ENCODE measurements at places on chromosomes 4 and X.

DNA sequence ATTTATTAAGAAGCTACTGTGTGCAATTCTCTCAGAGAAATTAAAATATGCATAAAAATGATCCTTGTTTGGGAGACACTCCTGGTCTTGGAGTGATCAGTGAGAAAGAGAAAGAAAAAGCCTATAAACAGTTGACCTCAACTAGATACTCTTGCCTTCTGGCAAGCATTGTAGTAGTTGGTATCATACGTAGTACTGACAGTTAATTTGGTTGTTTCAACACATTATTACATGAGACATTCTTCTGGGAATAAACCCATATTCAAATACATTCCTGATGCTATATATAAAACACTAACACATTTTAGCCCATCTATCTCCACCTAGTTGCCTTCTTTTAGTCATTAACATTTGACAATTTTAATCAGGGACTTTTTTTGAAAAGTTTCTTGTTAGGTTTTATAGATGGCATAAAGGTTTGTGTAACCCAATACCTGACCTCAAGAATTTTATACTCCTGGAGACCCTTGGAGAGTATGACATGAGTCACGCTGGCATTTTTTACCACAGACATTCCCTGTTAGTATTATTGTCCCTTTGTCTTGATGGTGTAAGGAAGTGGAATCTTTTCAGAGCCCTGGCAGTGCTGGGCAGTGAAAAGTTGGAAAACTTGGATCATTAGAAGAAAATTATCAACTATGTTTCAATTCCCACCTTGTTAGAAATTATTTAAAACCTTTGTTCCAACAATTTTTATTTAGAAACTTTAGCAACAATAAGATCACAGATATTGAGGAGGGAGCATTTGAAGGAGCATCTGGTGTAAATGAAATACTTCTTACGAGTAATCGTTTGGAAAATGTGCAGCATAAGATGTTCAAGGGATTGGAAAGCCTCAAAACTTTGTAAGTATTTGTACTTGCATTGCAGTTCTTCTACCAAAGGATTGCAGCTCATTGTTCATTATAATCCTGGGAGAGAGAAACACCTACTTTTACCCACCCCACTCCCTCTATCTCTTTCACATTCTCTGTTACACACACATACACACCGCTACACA is 167.1 kb upstream of the PACRGL start:
- DNase-seq, result no peak

DNA sequence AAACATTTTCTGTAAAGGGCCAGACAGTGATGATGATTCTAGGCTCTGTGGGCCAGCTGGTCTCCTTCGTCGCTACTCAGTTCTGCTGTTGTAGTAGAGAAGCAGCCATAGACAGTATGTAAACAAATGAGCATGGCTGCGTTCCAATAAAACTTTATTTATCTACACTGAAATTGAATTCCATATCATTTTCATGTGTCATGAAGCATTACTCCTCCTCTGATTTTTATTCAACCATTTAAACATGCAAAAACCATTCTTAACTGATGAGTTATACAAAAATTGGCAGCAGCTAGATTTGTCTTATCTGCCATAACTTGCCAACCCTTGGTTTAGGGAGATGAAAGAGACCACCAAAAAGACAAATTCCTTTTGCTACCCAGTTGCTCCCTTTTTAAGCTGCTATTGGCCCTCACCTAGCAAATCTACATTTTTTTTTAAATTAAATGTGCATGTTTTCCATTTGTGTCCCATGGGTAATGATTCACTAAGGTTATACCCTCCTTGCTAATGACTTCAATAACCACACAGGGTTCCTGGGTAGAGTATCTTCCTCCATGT is 309.9 kb downstream of the DHX15 start:
- DNase-seq, result no peak

DNA sequence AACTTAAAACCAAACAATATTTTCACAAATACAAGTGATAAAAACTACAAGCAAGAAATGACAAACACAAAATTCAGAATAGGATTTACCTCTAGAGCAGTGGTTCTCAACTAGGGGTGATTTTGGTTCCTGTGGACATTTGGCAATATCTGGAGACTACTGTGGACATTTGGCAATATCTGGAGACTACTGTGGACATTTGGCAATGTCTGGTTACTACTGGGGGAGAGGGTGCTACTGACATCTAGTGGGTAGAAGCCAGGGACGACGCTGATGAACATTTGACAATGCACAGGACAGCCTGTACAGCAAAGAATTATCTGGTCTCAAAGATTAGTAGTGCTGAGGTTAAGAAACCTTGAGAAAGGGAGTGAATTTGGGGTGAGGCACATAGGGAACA is 169.8 kb downstream of the CLCN4 start:
- DNase-seq, result no peak

- no peak for DNase-seq
Observed at GRCh38 chr4:141430686-141431085, 205.7 kb upstream of the IL15 start.

DNA sequence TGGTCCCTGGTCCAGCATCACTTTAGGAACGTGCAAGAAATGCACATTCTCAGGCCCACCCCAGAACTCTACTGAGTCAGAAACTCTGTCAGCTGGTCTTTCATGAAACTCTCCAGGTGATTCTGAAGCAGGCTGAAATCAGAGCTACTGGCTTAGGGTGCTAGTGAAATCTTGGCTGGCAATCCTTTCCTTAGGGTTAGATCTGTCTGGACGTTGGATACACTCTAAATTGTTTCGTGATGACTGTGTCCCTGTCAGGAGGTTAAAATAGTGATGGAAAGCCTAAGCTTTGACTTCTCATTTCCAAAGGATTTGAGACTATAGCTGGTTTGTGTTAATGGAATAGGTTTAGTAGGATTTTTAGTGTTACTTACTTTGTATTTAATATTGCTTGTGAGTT is 99.1 kb downstream of the ARHGAP10 start:
- DNase-seq, result no peak

GRCh38 chr4:47309165-47309564 is 154.3 kb downstream of the COMMD8 start:
- no peak for DNase-seq

- no peak for DNase-seq
Observed at GRCh38 chr4:92501456-92501855, 197.7 kb downstream of the GRID2 start.

DNA sequence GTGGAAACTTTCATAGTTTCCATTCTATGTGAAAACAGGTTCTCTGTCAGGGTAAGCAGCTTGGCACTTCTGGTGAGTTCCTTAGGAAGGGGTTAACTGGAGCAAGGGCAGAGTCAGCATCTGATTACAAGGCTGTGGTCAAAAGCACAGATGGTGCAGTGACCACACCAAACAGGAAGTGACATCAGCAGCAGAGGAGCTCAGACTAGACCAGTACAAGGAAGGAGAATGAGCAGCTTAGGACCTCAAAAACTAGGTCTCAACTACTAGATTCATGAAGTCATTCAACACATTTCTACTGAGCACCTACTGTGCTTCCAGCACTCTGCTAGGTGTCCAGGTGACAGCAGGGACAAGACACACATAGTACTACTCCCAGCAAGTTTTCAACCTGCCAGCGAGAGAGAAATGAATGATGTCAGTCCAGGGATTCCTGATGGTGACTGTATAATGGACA is 130.2 kb downstream of the AMELX start:
- DNase-seq, result no peak

GRCh38 chr4:38075370-38076152 is 115.4 kb downstream of the PTTG2 start:
- DNase-seq, result no peak

DNA sequence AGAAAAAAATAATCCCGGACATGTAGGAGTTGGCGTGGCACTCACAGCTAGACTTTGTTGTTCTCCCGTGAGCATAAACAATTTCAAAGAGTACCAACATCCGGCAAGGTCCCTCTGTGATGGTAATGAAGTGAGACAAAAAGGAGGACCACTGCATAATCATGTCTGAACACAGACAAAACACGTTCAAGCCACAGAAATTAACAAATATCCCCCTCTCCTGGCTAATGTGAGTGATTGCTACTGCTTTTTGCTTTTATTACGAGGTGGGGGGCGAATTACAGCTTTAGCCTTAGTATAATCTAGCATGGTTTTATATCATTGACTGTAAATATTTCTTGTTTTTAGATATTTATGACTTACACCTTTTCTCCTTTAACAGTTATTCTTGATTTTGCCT is 118.5 kb downstream of the PLS3 start:
- DNase-seq, result no peak

DNA sequence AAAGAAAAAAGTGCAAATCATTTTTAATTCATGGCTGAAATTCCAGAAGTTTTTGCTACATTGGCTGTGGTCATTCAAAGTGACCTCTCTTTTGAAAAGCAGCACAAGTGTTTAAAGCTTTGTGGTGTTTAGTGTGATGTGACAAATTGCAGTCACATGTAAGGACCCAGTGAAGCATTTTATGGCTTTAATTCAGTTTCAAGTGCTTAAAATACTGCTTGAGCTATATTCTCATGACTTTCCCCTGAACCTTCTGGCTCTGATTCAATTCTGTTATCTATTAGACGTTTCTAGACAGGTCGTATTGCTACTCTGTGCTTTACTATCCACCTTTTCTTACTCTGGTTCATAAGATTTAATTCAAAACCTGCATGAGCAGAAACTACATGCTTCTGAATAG is 105.8 kb downstream of the FAT4 start:
- no peak for DNase-seq

DNA sequence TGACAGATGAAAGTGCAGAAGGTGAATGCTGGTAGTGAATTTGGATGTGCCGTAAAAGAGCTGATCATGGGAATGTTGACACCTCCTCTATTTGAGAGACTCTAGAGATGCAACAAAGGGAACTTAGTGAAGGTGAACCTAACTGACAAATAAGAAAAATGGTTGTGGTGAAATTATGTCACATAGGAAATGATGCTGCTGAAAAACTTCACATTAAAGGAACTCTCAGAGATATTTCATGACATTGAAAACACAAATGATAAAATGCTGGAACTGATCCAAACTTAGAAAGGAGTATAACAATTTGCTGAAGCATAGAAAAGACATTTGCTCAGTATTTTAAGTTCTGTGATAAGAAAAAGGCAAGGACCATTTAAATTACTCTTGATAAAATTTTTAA is 31.9 kb downstream of the MGAT4D start:
- no peak for DNase-seq

DNA sequence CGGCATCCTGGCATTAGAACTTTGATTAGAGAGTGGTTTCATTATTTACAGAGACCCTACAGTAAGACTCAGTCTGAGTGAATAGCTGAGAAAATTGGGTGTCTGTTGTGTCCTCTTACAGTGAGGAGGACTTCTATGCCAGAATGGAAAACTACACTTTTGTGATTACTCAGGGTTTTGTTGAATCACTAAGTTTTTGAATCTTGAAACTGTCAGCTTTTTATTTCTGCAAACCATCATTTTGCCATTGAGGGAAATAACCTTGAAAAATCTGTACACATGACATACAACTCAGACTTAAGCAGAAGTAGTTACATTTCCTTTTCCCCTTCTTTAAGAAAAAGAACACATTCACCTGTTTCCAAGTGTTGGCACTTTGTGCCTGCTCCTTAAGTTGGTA is 117.6 kb upstream of the RASGEF1B start:
- no peak for DNase-seq

DNA sequence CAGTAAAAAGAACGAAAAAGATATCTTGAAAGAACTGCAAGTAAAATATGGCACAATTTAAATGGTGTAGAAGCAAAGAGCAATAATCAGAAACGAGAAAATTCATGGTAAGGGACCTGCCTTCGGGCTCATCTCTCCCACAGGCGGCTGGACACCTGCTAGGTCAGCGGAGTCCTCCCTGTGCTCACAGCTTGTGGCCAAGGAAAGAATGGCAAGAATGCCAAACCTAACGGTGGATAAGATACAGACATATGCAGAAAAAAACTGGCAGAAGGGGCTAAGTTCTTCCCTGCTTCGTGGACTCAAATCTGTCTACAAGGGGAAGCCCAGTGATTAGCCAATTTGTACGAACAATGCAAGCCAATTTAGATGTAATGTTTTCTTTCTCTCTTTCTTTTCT is 152.1 kb upstream of the VCX start:
- DNase-seq, result no peak

DNA sequence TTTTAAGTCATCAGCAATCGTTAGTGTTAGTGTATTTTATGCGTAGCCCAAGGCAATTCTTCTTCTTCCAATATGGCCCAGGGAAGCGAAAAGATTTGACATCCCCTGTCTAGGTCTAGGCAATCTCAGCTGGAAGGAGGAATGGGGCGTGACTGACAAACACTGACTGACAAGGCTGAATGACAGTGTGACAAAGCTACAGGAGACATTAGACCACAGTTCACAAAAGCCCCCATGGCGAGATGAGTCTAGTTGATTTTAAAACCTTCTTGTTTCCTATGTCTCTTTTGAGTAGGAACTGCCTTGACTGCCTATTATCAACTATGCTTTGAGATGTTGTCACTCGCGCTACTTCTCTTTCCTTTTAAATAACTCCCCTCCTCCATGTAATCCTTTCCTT is 42.3 kb downstream of the QRFPR start:
- no peak for DNase-seq

GRCh38 chrX:103628386-103629317 is at the start of gene TCEAL1:
Gene TCEAL1 (plus strand): TSS chrX:103628975. CDS start chrX:103629917, 942 bp downstream.
- DNase-seq, result peak; percentile 14

DNA sequence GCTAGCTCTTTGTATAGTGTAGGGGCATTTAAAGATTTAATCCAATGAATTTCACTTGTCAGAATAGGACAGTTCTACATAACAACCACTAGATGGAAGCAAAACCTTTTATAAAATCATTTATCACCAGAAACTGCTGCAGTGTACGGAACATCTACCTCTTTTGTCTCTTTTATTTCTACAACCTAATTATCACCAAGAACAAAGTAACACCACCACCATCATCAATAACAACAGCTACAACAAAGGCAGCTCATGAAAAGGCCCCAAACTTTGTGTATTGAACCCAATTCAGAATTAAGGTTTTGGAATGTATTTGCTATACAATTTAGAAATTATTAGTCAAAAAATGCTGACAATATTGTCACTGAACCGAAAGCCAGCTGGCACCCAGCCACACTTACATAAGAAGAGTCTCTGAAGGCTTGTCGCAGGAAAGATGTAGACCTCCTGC is 260.9 kb upstream of the RPS6KA3 start:
- no peak for DNase-seq

- DNase-seq, result no peak
Observed at GRCh38 chr4:38924353-38924752, 56.7 kb downstream of the FAM114A1 start.

GRCh38 chr4:173651651-173652282 is 121.7 kb upstream of the HAND2 start:
- no peak for DNase-seq

DNA sequence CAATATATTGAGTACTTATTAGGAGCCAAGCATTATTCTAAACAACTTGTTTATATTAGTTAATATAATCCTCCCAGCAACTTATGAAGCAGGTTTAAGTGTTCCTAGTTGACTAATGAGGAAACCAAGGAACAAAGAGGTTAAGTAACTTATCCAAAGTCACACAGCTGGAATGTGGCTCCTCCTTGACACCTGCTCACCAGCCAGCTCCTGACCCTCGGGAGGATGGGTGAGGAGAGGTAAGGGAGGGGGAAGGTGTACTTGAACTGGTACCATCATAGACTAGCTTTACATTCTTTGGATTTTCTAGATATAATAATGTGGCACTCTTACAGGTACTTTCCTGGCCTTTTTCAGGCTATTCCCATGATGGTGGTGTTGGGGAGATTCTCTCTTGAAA is 50.7 kb downstream of the ARHGEF38 start:
- DNase-seq, result no peak

GRCh38 chrX:153774576-153775292 is 6.1 kb upstream of the SRPK3 start:
- DNase-seq, result no peak

- no peak for DNase-seq
Observed at GRCh38 chr4:145808848-145809512, 129.0 kb downstream of the C4orf51 start.

- DNase-seq, result no peak
Observed at GRCh38 chr4:108821351-108821930, 58.6 kb upstream of the ETNPPL start.

Measured in activated gamma-delta T cell treated with Interleukin-2 at 50 U/mL for 16 hours (primary cell).